ENCODE measurements at places on chromosomes 7 and 10.

- DNase-seq: no peak
These were observed 68.5 kb downstream of the DIP2C start for GRCh38 chr10:620971-621370.

GRCh38 chr10:17838080-17838648, 29.0 kb downstream of the MRC1 start:
- peak; percentile 39 for DNase-seq

- DNase-seq: no peak
These were observed 66.4 kb upstream of the ANK3 start for GRCh38 chr10:60456053-60456452.

DNA sequence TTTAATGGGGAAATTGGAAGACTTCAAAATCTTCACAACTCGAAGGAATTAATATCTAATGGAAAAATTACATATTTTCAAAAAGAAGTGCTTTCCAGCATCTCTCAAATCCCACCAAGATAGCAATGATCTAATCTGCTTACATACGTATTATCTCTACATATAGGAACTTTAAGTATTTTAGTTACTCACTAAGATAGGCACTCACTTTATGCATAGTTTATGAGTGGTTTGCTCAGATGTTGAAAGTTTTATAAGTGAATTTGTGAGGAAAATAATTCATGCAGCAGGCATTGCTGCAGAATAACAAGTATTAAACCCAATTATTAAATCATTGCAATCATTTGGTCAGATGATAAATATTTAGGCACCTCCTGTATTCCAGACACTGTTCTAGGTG, 2.3 kb upstream of the CYTH3 start:
- DNase-seq: no peak

DNA sequence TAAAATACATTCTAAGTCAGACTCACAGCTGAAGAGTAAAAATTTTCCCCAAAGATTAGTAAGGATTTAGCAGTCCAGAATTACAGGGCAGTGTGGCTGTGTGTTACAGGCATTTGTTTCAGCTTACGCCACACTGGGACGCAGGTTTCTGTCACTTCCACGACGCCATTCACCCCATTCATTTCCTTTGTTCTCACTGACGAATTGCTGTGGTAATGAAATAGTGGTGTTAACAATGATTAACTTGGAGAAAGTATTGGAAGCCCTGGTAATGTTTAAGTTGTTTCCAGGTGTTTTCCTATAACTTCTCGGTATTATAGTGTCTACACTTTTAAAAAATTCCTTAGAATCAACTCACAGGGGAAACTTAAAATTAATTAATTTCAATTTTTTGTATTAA, 370.9 kb downstream of the SH2D4B start:
- no peak for DNase-seq

DNA sequence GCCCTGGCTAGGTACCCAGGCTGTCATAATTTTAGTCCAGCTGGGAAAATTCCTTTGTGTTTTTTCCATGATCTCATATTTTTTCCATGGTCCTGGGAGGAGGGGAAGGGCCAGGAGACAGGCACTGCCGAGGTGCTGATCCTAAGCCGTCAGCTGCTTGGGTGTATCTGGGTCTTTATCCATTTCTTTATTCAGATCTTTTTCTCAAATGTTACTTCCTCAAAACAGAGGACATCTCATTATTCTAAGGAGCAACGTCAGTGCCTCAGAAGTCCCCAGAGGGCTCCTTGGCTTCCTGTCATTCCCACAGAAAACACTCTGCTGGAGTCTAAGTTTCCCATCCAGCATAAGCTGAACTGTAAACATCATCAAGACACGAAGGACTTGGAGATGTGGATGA, 2.8 kb upstream of the OR6V1 start:
- DNase-seq: no peak

- no peak for DNase-seq
These were observed 112.3 kb downstream of the ARHGAP12 start for GRCh38 chr10:31816318-31816717.

- DNase-seq: no peak
These were observed 120.2 kb downstream of the MAD1L1 start for GRCh38 chr7:2112261-2113198.

GRCh38 chr10:19911886-19912285, 95.7 kb downstream of the PLXDC2 start:
- DNase-seq: no peak

DNA sequence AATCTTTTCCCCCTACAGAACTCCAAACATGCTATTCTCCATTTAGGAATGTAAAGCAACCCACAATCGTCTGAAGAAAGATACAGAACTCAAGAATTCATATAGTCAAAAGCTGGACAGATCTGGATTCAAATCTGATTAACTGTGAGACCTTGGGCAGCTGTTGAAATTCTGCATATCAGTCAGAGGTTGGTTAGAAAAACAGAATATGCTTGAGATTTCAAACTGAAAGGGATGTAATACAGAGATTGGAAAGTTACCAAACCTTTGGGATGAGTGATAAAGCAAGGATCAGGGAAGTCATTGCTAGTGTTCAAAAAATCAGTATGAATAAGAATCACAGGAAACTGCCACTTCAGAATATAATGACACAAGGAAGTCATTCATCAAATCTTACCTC, 406.6 kb downstream of the HTR7 start:
- no peak for DNase-seq

- DNase-seq: no peak
These were observed 43.1 kb downstream of the ARL4A start for GRCh38 chr7:12730523-12730922.

GRCh38 chr7:22082553-22082885, 136.8 kb upstream of the CDCA7L start:
- no peak for DNase-seq

- no peak for DNase-seq
These were observed 57.0 kb upstream of the MTPN start for GRCh38 chr7:136034132-136034531.

DNA sequence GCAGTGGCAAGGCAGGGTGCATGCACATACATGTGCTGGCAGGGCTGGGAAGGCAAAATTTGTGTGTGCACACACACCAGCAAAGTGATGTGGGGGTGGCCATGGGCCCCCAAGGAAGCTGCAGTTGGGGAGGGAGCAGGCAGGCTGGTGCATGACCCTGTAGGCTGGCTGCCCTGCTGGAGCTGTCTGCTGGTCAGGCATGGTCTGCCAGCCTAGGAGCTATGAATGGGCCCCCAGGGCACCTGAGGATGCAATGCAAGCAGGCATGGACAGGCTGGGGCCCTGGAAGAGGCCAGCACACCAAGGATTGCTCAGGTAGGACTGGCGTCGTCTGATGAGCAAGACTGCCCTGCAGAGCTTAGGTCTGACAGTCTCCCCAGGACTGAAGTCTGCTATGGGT, 18.2 kb upstream of the PPP1R3A start:
- no peak for DNase-seq

DNA sequence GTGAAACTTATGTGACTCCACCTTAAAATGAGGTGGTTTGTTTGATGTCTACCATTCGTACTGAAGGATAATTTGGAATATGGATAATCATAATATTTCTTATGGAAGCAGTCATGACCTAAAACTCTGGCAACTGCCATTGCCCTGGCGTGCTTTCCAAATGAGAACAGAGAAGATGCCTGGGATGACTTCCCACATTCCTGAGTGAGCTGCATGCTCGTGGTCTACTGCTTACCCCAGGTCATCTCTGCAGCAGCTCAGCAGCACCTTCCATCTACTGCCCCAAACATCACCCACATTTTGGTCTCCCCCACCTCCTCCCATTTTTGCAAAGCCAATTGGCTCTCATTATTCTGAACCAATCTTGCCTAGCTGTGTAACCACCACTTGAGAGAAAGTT, 40.1 kb downstream of the LYZL1 start:
- DNase-seq: no peak

DNA sequence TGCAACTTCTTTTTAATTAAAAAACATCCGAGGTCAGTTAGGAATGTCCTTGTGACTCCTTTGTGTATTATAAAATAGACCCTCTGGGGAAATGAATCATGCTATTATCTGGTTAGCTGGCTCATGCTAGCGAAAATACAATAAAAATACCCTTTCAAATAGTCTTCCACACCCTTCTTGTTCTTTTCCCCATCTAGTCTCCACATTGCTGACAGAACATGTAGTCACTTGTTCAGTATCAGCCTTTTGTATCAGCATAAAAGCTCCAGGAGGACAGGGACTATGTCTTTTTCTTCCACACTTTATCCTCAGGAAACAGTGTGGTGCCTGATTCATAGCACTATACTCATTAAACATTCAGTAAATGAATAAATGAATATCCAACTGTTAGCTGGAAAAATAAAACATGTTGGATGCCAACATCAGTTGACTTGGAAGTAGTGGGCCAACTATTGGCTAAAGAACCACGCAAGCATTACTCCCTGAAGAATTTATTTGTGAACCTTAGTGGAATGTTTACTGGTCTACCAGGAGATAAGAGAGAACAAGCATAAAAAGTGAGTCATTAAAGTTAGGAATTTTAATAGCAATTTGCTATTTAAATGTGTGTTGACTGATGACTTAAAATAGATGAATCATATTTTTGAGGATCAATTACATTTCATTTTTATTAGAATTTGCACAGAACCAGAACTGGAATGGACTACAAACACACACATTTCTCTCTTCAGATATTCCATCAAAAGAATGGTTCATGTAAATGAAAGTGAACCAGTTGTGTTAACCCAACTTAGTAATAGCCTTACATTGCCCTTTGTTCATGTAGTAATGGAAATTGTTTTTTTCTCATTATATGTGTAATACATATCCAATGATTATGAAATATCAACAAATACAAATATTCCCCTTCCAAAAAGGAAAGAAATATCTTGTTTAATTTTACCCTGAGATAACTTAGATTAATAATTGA, 129.6 kb downstream of the DKK1 start:
- DNase-seq: no peak

GRCh38 chr10:130427216-130427722, 291.1 kb downstream of the GLRX3 start:
- DNase-seq: no peak

DNA sequence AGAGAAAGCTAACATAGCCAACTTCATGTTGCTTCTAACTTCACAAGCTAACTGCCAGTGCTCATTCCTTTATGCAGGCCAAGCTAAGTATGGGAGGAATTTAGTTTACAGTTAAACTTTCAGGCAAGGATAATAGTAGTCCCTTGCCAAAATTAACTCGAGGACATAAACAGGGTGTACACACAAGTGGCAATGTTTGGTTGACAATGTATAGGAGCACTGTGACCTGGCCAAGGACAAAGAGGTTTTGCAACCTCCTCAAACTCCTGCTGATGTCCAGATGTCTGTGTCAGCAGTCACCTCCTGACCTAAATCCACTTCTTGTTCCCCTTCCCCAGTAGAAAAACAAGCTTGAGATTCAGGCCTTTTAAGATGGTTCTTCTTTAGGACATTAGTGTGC, 494.6 kb upstream of the KLF6 start:
- no peak for DNase-seq

DNA sequence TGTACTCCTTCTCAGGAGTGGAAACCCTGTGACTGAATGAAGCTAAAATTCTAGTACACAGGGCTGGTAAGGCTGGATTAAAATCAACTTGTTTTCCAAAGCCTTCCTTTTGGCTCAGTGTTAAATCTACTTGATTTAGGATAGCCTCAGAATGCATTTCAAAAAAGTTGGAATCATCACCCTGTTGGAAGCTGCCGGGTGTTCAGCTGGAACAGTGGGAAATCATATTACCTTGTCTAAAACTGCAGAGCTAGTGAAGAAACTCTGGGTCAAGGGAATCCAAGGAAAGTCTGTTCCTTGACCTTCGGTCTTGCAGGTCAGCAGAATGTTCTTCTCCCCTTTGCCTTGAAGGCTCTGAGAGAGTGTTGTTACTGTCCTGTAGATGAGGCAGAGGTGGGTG, 252.1 kb upstream of the INHBA start:
- DNase-seq: no peak

DNA sequence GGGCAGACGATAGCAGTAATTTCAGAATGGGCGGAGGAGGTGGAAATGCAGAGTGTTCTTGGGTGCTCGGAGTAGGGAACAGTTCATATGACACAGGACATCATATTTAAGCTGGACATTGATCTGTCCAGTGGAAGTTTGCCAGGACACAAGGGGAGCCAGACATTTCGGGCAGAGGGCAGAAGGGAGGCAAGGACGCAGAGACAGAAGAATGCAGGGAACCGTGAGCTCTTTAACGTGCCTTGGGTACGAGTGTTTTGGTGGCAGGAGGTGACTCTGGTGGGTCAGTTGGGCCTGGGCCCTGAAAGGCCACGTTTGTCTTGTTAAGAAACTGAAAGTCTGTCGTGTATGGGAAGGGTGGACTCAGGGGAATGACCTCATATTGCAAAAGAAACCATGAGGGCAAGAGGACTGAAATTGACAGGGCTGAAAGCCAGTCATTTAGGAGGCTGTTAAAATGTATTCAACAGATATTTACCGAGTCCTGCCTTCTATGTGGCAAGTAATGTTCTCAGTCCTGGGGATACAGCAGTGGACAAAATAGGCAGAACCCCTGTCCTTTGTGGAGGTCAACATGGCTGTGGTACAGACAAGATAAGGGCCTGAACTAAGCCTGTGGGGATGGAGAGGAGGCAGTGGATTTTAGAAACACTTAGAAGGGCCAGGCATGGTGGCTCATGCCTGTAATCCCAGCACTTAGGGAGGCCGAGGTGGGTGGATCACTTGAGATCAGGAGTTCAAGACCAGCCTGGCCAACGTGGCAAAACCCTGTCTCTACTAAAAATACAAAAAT, 2.2 kb downstream of the OPTN start:
- DNase-seq: no peak

GRCh38 chr10:60732807-60733516, 45.3 kb upstream of the CDK1 start:
- DNase-seq: peak; percentile 4

DNA sequence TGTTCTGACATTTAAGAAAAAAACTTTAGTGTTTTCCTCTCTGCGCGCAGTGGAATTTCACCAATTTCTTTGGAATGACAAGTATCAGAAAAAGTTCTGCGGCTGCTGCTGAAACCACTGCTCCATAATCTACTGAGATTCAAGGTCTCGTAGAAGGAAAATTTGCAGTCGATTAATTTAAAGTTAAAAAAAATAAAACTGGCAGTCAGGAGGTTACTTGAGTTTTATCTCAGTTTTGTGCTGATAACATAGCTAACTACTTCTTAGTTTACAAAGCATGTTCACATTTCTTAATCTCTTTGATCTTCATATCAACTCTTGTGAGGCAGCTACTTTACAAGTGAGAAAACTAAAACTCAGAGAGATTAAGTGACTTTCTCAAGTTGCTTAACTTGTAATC, 18.2 kb upstream of the CALD1 start:
- DNase-seq: no peak

DNA sequence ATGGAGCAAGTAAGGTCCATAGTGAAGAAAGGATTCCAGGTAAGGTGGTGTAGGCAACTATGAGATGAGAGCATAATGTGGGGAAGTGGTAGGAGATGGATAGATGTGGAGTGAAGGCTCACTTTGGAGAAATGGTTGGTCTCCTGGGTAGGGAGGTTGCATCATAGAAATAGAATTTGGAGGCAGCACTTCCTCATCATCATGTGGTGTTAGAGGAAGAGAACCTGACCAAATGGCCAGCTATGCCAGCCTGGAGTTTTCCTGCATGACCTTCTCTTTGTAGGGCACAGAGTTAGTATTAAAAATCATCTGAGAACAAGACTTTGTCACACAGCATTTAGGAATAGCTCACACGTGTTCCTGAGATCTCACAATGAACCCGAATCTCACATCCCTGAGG, 126.7 kb upstream of the CXCL12 start:
- DNase-seq: no peak

- DNase-seq: no peak
These were observed 48.3 kb downstream of the SLC37A3 start for GRCh38 chr7:140350056-140350455.
